Fibroblast of the conjunctiva (primary cell): ENCODE measurements at places on chromosomes 7 and 10.

DNA sequence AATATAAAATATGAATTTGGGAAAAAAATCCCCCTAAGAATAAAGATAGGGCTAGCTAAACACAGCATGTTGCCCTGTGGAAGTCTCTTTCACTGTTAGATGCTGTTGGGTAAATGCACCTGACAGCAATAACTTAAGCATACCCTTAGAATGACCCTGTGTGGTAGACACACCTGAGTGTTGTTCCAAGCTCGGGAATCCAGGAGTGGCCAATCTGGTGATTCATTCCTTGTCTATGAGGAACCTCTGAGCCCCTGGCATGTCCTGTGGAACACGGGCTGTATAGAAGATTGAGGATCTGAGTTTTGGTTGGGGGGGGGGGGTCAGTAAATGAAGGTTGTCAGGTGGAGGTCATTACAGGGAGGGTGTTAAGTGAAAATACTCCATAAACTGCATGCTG is 730.0 kb upstream of the IGFBP3 start:
- no peak for DNase-seq

DNA sequence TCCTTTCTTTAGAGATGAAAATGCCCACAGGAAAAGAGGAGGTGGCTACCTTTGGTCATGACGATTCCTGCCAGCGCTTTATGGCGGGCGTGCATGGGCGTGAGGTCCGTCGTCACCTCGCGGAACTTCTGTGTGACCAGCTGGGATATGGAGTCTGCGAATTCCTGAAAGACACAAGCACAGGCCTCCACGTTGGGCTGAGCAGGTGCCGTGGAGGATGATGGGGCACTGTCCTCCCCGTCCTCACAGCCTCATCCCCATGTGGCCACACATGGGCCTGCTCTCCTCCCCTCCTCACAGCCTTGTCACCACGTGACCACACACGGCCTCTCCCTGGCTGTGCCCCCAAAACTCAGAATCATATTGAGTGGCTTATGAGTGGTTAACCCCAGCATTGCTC is 214.7 kb downstream of the WDR37 start:
- DNase-seq = no peak

GRCh38 chr10:123703195-123703790 is 37.1 kb downstream of the GPR26 start:
- DNase-seq = no peak

- peak; percentile 95 for DNase-seq
Observed at GRCh38 chr10:79070606-79071395, 2.0 kb downstream of the ZMIZ1 start.

GRCh38 chr7:44599222-44599621 is 7.2 kb upstream of the OGDH start:
- no peak for DNase-seq

DNA sequence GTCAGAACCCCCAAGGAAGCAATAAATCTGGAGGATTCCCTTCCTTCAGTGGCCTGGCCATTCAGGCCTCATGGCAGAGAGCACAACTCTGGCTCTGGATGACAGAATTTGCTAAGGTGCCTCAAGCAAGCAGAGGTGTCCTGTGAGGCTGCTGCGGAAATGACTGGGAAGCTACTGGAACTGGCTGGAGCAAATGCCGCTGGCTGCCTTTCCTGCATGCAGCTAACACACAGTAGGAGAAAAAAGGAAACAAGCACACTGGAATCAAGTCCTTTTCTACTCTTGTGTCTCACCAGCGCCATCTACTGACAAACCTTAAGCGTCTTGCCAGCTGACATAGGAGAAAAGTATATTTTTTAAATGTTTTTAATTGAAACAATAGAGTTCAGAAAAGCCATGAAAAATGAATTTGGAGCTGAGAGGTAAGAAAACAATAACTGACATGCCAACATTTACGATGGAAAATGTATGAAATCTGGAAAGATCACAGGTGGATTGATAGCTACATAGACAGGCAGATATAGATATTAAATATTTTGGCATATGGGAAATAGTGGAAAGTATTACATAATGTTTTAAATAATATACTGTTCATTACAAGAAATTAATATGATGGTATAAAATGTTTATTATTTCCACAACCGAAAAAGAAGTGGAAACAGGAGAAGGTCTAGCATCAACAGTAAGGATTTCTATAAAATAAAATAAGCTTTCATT is 951.6 kb downstream of the ANKRD7 start:
- peak; percentile 56 for DNase-seq

DNA sequence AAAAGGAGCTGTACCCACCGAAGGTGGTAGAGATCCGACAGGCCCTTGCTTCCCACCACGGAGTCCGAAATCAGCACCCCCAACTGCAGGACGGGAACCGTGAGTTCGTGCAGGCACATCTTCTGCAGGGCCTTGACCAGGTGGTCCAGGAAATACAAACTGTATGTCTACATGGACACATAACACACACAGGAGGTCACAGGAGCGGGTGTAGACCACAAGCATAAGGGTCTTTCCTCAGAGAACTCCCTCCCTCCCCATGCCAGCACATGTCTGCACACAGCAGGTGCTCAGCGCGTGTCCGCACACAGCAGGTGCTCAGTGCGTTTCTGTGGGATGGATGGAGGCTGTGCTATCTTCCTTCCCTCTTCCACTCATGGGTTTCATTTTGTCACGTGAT is 69.7 kb downstream of the CFAP46 start:
- DNase-seq = no peak

- DNase-seq = peak; percentile 96
Observed at GRCh38 chr7:23246555-23246954, at the start of gene GPNMB. Gene GPNMB (plus strand): TSS chr7:23246775. CDS start chr7:23246858, 83 bp downstream.

DNA sequence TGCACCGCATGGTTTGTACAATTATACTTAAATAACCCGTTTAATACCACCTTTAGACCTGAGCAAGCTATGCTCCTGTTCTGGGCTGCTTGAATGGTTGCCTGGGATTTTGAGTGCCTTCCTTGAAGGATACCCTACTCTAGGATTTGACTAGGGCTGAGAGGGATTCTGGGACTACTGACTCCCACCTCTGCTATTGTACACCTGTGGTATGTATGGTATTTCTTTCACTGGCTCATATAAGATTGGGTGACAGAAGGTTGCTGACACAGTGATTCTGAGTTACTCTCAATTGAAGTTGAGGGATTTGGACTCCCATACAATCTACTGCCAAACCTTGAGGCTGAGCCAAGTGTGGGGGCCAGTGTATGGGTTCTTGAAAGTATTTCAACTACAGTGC is 494.4 kb upstream of the SEMA3D start:
- DNase-seq = no peak

- DNase-seq = peak; percentile 55
Observed at GRCh38 chr10:17607603-17608332, 9.4 kb downstream of the HACD1 start.

DNA sequence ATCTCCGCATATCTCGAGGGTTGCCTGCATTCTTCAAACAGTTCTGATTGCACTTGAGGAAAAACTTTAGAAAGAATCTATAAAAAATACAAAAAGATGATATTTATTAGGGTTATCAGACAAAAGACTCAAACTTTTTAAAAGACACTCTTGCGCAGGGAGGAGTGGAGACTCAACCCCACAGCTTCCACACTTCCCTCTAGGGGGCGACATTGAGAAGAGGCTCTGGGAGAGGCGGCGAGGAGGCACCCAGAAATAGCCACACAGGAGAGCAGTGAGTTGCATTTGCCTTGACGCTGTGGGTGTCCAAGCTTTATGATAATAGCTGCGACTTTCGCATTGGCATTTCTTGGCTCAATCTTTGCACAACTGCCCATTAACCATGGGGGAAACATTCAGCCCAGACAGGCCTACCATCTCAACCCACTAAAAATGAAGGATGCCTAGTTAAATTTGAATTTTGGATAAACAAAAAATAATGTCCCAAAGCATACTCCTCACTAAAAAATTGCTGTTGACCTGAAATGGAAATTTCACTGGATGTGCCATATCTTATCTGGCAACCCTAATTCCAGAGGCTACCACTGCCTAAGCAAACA is 86.2 kb downstream of the EBF3 start:
- no peak for DNase-seq

DNA sequence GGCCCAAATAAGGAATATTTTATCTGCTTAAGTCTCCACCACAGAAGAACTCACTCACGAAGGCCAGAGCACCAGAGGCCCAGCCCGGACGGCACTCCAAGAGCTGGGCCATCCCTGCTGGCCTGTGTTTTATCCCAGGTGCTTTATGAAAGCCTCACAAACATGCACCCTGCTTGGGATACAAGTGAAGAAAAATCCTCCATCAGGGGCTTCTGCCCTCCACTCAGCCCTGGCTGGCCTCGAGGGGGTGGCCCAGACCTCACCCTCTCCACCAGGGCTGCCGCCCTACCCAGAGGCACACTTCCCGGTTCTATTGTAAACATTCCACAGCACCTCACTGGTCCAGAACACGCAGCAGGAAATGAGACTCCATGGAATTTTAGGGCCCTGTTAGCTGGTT is 19.8 kb upstream of the DNAAF5 start:
- DNase-seq = no peak

DNA sequence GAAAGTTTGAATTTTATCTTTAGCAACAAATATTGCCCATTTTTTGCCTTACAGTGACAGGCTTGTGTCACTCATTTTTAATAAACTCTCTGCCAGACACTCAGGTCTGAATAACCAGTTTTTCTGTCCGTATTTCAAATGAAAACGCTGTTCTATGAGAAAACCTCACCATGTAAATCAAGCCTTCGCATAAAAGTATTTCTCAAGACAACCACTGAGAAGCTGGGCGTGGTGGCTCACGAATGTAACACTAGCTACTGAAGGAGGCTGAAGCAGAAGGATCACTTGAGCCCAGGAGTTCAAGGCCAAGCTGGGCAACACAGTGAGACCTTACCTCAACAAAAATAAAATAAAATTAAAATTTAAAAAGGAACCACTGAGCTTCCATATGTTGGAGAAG is 339.3 kb downstream of the PARD3 start:
- peak; percentile 6 for DNase-seq

DNA sequence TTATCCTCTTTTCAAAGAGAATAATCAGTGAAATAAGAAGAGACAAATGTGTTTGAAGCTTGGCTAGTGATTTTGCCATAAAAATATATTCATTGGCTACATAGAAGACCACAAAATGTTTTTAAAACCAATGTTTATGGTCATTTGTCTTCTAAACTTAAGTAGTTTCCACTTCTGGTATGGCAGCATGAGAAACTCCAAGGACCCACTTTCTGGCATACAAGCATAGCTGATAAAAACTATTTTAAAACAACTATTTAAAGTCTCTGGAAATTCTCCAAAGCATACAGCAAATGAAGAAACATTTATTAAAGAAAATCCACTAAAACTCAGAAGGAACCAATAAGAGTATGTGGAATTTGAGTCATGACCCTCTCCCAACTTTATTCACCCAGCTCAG is 89.2 kb upstream of the TOMM7 start:
- no peak for DNase-seq

DNA sequence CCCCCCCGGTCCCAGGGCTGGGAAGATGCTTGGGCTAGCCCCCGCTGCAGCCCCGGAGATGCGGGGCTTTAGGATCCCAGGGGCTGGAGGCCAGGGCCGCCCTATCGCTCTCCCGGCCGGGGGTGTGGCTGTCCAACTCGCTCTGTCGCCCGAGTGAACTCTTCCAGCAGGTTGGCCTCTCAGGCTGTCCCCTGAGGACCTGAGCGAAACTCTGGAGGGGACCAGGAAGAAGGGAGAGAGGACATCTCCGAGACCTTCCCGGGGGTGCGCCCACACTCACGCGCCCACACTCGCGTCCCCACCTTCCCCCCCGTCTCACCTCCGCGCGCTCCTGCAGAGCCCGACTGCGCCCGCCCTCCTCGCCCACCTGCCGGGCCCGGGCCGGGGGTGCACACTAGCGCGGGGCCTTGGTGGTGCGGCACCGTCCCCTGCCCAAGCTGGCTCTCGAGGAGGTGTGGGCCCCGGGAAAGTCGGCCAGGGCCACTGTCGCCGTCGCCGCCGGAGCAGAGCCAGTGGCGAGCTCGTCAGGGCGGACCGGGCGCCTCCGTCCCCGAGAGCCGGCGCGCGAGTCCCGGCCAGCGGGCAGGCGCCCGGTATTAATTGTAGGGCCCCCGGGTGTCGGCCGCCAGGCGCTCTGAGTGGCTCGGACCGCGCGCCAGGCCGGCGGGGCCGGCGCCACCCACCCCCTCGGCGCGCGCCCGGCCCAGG is 101.7 kb upstream of the SVIL start:
- DNase-seq = no peak

DNA sequence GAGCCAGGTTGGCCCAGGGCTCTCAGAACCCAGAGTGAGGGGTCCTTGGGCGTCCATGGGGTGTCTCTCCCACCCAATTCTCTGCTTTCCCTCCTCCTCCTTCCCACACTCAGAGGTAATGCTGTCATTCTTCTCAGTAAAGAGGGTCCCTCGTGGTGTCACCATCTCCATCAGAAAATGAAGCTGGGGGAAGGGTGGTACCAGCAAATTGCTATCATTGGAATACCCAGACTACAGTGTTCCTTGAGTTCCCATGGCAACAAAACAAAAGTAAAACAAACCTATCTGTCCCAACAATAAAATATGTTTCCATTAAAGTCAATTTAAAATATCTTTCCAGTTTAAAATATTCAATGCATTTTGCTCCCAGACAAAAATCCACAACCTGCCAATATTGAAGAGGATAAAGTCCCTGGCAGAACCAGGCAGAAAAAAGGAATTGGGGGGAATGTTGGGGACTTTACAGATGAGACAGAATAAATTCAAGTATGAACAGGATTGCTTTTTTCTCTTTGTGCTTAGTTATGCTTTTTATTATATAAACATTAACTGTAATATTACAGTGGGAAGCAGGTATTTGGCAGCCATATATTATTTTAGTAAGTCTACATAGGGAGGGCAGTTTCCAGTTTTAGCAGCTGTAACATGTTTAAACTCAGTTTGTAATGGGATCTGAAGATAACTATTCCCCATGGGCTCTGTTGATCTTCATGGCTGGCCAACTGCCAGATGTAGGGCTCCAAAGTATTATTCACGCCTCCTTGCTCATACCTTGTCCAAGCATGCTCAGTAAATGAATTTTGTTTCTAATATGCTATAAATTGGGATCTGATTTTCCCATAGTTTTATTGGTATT is 182.1 kb downstream of the ARID5B start:
- DNase-seq = peak; percentile 71

DNA sequence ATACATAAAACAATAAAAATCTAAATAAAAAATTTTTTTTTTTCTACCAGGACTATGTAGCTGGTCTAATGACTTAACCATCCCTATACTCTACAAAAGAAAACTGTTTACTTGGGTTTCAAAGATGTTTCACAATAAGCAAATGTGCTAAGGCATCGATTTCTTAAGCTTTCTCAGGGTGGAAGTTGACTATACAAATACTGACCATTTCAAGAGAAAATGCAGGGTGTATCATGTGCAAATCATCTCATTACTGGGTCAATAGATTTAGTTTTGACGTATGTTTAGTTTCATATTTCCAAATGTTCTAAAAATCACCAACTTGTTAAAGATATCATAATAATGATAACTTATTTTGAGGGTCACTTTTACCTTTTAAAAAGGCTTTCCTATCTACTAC is 7.5 kb downstream of the NRP1 start:
- DNase-seq = no peak

GRCh38 chr10:107164992-107165391 is 486 bp upstream of the SORCS1 start:
- DNase-seq = no peak

DNA sequence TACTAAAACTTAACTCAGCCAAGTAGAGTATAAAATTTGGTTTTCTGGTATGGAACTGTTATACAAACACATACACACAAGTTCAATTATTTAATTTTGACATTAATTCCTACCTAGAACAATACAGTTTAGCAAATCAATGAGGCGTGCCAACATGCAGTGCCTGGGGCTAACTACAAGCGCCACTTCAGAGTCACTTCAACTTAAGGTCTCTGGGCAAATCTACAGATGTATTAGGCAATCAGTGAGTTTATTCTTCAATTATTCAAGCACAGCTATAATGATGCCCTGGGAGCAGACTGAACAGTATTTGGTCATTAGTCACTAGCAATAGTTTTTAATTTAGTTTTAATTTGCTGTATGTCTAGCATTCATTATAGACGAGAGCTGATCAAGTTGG is 51.6 kb downstream of the HIBADH start:
- DNase-seq = no peak
